ENCODE measurements at places on chromosomes 16 and 17. TPM values are rescaled to one million over a fixed set of nuclear protein-coding genes. Genes with fewer than 3 reads are reported as not detected.

Gene C17orf78
- total RNA-seq: not detected

Gene SLC6A2
- total RNA-seq: not detected

Gene MYH2
- total RNA-seq: not detected

Gene GRIN2A
- total RNA-seq: 8.5 TPM

Gene SDR42E2
- total RNA-seq: not detected

Gene RAB26
- total RNA-seq: not detected

Gene PAQR4
- 16.2 TPM for total RNA-seq

Gene ZSCAN32
- 2.6 TPM for total RNA-seq

Gene TPPP3
- total RNA-seq: 127 TPM

Gene RAC3
- total RNA-seq: not detected

DNA sequence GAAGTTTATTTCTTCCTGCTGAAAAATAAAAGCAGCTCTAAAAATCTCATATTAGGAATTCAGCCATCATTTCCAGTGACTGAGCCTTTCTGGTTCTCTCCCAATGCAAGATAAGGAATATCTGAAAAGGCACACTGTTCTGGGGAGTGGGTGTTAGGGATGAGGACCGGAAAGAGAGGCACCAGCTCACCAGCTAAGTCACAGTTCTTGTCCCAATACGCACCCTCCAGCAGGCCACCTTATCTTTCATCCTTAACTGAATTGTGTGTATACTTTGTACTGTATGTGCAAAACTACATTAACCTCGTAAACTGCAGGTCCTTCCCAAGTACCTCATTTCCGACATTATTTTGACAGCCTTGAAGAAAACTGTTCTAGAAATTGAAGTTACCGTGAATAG lies 11.0 kb downstream of the AMFR start:
- no peak for DNase-seq

- no peak for DNase-seq
Observed at GRCh38 chr17:30519166-30519565, 42.0 kb downstream of the GOSR1 start.

GRCh38 chr17:68775969-68776368 lies 174.8 kb upstream of the FAM20A start:
- DNase-seq: no peak

GRCh38 chr17:3719265-3719664 lies 4.4 kb upstream of the HASPIN start:
- DNase-seq: no peak

- DNase-seq: peak; percentile 95
Observed at GRCh38 chr17:10757067-10757466, 27.2 kb upstream of the TMEM220 start.

- DNase-seq: no peak
Observed at GRCh38 chr16:60329108-60329507, 1595.0 kb upstream of the GOT2 start.

DNA sequence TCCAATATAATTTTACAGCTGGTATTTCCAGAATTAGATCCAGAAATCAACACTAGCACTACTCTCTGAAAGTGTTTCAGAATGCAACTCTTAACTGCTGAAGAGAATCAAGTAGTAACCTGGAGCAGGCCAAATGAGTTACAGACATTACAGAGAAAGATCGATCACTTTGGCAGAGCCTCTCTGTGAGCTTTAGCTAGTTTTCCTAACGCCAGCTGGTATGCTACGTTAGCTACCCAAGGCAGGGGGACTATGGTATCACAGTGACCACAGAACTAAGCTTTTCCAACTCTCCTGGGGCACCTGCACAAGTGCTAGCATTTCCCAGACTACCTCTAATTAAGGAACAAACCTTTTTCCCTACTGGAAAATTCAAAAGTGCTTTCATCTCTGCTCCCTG lies 30.4 kb downstream of the TRAF4 start:
- DNase-seq: peak; percentile 1

DNA sequence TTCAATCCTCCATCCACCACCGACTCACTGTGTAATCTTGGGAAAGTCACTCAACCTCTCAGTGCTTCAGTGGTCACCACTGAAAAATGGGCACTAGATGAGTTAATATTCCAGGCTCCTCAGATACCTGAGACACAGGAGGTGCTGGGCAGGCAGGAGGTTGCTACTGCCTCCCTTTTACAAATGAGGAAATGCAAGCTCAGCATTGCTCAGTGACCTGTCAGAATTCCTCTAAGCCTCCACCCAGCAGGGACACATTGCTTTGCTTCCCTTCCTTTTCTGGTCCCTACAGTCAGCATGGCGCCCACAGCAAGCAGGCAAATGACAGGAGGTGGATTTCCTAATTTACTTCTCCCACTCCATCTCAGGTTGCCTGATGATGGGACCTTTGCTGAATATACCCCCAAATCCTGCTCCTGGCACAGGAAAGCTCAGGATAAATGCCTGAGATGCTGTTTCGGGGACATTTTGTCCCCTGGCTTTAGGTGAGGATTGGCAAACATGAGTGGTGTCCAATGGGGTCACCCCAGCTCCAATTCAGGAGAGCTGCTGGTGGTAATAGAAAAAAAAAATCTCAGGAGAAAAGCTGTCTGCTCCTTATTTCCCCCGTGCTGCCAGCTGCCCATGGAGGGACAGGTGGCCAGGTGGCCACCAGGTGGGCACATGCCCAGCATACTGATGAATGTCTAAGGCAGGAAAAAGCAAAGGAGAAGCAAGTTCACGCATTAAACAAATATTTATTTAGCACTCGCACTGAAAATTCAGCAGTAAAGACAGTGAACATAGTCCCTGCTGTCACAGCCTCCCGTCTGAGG lies 5.0 kb upstream of the KRT13 start:
- no peak for DNase-seq

DNA sequence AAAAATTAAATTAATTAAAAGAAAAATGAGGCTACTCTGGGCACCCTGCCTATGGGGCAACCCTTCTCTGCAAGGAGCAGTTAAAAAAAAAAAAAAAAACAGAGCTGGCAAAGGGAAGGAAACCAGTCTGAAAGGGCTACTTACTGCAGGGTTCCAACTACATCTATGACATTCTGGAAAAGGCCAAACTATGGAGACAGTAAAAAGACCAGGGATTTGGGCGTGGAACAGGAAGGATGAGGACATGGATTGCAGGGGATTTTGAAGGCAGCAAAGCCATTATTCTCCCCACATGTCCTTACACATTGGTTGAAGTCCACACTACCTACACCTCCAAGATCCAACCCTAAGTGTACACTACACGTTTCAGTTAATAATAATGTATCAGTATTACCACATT lies 4.6 kb downstream of the RPH3AL start:
- no peak for DNase-seq

DNA sequence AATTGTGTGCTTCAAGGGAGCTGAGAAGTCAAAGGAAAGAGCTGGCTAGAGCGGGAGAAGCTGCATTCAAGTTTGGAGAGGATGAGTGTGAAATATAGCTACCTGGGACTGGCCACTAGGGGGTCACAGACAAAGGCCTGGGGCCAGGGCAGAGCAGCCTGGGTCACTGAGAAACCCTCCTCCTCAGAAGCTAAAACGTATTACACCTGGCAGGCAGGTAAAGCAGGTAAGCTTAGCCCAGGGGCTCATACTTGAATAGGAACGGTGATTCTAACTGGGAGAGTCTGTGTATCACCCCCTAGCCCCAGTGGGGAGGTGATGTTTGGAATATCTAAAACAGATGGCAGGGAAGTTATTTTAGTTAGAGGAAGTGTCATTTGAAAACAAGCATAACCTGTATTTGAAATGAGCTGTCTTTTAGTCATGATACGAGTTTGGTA lies 6.8 kb downstream of the KRT37 start:
- no peak for DNase-seq

DNA sequence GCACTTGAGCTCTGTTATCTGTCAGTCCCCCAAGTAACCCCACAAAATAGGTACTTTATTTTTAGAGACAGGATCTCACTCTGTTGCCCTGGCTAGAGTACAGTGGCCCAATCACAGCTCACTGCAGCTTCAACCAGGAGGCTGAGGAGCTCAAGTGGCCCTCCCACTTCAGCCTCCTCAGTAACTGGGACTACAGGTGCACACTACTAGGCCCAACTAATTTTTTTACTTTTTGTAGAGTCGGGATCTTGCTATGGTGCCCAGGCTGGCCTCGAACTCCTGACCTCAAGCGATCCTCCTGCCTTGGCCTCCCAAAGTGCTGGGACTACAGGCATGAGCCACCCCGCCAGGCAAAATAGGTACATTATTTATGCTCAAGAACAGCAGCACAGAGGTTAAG lies 99.6 kb downstream of the MGAT5B start:
- no peak for DNase-seq

- no peak for DNase-seq
Observed at GRCh38 chr17:81808778-81809555, 5.0 kb downstream of the GCGR start.

DNA sequence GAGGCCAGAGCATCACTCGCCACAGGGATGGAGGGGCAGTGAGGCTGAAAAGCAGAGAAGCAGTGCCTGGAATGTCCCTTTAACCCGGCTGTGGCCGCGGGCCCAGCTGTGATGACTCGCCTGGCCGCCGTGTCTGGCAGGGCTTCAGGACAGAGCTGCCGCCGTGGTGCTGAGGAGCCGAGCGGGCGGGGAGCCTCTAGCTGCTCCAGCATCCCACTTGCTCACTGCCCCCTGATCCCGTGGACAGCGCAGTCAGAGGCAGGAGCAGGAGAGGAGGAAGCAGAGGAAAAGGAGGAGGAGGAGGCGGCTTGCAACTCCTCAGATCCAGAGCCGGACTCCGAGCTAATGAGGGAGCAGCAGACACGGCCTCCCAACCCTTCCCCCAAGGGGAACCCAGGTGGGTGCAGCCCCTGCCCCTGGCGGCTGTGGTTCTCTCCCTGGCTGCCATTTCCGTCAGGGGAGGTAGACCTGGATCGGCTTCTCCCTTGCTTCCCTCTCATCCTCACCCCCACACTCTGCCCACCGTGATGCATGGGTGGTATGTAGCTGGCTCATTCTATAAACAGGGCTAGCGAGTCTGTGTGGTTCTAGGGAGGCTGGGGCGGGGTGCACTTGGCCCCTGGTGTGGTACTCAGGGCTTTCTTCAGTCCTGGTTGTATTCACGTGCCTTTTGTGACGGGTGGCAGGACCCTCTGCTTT lies 165.7 kb downstream of the CMIP start:
- DNase-seq: peak; percentile 84

DNA sequence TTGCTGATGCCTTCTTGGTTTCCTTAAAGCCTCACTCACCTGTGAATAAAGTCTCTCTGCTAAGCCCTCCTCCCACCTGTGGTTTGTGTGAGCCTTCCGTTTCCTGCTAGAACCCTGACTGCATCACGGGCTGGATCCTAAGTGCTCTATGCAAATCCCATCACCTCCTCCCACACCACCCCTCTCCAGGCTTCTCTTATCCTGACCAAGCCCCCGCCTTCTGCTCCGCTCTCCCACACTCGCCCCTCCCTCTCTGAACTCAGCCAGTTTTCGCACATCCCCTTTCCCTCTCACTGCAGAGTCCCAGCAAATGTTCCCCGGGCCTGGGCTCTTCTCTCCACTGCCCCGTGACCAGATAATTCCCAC lies 51.8 kb downstream of the PIMREG start:
- DNase-seq: no peak

DNA sequence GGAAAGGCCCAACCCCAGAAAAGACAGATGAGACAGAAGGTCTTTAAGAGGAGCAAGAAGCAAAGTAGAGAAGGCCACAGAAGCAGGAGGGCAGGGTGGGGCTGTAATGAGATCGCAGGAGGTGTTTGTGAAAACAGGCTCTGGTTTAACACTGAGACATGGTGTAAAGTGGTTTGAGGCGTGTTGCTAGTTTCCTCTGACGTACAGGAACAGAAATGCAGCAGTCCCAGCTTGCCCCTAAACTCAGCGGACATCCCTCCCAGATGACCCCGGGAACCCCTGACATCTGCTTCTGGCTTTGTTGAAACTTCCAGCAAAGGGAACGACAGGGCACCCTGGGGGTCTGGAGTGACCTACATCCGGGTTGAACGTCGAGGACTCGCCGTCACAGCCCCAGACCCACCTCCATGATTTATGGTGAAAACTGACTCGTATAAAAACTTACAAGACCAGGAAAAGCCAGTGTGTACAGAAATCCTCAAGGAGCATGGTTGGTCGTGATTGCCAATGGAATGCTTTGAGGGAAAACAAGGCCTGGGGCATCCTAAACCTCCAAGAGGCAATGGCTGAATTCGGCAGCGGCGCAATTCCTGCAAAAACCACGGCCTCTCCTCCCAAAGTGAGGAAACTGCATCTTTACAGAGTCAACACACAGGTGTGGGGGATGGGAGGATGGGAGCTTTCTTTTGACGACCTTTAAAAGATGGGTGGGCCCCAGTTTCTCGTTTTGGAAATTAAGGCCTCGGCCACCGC lies 25.8 kb downstream of the LITAF start:
- DNase-seq: no peak

GRCh38 chr16:71789136-71789535 lies 19.5 kb downstream of the AP1G1 start:
- DNase-seq: no peak

- peak; percentile 10 for DNase-seq
Observed at GRCh38 chr17:3167574-3167973, 29.7 kb upstream of the OR1A2 start.

DNA sequence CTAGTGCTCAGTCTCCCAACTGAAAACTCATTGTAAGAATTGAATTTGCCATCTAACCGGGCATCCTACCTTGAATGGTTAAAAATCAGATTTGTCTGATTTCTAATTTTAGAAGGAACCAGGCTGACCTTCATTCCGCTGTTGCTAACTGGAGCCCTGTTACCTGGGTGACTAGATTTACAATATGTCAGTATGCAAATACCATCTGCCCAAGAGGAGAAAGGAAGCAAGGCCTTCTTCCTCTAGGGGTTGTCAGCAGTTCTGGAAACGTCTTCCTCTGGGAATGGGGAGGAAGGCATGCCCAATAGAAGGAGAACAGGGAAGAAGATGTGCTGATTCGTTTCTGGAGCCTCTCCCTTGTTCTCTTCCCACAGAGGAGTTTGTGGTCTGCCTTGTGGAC lies 137.9 kb downstream of the PITPNC1 start:
- DNase-seq: peak; percentile 57

GRCh38 chr17:82242977-82243647 lies 14.3 kb downstream of the SLC16A3 start:
- DNase-seq: peak; percentile 77

DNA sequence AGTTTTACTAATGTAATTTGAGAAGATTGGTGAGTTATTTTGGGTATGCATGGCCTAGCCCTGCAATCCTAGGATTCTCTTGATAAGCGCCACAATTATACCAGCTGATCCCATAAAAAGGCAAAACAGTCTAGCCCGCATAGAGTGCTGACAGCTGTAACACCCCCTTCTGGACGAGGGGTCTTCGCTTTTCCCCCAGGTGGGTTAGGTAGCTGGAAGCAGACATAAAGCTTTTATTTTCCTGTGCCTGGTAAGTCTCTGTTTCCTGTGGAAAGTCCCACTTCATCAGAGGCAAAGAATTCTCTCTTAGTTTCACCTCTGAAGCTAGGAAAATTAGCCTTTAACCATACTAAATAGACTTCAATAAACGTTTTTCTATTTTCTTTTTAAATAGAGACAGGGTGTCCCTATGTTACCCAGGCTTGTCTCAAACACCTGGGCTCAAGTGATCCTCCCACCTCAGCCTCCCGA lies 108.3 kb downstream of the YPEL2 start:
- no peak for DNase-seq

GRCh38 chr17:19736071-19736470 lies 12.0 kb downstream of the ALDH3A1 start:
- no peak for DNase-seq

GRCh38 chr17:444879-445454 lies 92.4 kb upstream of the RPH3AL start:
- no peak for DNase-seq

- DNase-seq: no peak
Observed at GRCh38 chr17:14547016-14547415, 246.1 kb downstream of the HS3ST3B1 start.
